ENCODE measurements at places on chromosomes 3 and 15. TPM values are rescaled to one million over a fixed set of nuclear protein-coding genes. Genes with fewer than 3 reads are reported as not detected.

Gene AVEN
- 14.9 TPM for total RNA-seq

Gene TM4SF4
- total RNA-seq: not detected

Gene LAMB2
- total RNA-seq: not detected

Gene PRICKLE2
- total RNA-seq: not detected
